ENCODE measurements at places on chromosomes 12 and 14.
A peak's percentile ranks its signal among the peaks of the same experiment; 100 is the strongest.

- no peak for DNase-seq
Observed at GRCh38 chr14:85542623-85543022, 12.7 kb downstream of the FLRT2 start.

GRCh38 chr14:104633276-104634137, 28.9 kb upstream of the TMEM179 start:
- DNase-seq: no peak

DNA sequence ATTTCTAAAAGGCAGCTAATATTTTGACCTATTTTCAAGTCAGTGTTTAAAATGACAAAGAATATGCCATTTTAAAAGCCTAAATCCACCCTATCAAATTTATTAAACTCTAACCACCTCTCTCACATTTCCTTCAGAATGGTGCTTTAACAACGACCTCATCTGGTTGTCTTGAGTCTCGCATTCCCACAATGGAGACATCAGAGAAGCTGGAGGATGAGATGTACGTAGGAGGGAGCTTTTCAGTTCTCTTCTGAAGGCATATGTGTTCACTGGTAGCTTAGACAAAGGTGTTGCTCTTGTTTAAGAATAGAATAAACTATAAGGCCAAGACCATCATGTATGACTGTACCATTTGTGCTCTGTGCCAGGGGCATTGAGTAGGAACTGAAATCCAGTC, 82.9 kb downstream of the BCL2L14 start:
- DNase-seq: no peak

DNA sequence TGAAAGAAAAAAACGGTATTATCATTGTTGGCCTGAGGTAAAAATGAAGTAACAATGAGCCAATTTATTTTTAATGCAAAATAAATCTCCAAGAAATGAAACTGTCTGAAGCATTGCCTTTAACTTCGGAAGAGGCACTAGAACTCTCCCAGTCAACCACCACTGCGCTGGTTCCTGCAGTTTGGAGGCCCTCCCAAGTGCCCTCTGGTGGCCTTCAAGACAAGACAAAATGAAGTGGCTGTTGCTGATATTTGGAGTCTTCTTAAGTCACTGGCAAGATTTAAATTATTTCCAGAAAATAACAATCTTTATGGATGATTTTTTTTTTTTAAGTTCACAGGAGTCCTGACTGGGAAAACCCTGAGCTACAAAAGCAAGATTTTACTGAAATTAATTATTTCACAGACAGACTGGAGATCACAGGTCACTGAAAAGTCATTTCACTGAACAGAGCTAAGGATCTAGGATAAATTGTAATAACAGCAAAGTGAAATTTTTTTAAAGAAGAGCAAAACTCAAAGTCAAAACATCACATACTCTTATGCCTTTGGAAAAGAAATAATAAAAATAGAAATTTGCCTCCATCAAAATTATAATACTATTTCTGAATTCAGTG, 58.2 kb downstream of the DICER1 start:
- no peak for DNase-seq

DNA sequence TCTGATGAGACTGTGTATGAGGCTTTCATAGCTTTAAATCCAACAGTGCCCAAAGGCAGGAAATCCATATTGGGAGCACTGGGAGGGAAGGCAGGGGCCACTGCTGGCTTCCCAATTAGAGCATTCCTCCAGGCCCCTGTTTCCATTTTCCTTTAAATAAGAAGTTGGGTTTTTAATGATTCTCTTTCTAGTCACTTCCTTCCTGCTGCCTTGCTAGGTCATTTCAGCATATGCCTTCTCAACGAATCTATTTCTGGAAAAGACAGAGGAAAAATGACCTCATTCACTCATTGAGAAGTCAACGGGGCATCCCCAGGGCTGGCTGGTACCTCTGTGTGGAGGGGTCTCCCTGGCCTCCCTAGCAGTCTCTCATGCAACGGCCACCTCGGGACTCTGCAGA, 43.5 kb downstream of the IGF1 start:
- no peak for DNase-seq

DNA sequence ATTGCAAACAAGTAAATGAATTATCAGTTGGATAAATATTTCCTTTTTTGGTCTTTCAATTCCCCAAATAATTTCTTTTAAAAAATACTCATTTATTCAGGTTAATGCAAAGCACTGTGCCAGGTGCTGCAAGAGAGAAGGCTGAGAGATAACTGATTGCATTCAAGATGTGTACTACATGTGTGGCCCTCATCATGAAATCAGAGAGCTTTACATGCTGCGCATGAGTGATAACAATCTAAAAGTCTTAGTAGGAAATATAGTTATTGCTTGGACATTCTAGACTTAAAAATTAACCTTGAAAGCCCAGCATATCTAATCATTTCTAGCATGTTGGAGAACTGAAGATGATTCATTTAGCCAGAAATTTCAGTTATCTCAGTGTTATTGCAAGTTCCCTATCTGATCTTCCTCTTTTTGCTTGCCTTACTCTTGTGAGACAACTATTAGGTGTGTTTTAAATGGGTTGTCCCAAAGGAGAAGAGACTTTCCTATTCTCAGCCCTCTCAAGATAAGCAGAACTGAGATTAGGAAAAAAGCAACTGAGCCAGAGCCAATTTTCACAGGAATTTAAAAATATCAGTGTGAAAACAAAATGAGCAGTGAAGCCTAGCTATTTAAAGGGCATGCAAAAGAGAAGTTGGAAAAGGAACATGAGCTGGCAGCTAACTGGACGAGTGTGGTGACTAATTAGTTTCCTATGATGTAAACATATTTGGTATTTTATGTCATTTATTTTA, 60.9 kb downstream of the PLEKHA5 start:
- DNase-seq: no peak

DNA sequence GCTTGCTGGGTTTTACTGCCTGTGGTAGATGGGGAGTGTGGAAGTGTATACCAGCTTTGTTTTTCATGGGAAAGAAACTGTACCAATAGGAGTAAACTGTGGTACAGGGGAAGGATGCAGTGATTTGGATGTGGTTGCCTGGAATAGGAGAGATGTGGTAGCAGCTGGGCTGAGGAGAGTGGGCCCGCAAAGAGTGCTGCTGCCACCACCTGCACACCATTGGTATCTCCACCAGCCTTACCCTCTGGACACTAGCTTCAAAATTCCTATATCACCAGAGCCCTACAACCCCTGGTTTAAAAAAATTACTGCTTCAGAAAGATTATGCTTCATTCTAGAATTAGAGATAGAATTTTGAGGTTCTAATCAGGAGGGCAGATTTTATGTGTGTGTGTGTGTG, 53.6 kb downstream of the AKAP6 start:
- no peak for DNase-seq

GRCh38 chr12:47095446-47096236, 15.9 kb upstream of the AMIGO2 start:
- DNase-seq: no peak

DNA sequence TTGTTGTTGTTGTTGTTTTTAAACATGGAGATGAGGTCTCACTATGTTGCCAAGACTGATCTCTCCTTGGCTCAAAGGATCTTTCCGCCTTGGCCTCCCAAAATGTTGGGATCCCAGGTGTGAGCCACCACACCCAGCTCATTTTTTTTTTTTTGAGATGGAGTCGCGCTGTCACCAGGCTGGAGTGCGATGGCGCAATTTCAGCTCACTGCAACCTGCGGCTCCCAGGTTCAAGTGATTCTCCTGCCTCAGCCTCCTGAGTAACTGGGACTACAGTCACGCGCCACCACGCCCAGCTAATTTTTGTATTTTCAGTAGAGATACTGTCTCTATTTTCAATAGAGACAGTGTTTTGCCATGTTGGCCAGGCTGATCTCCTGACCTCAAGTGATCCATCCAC, 4.9 kb upstream of the CLIP1 start:
- no peak for DNase-seq

DNA sequence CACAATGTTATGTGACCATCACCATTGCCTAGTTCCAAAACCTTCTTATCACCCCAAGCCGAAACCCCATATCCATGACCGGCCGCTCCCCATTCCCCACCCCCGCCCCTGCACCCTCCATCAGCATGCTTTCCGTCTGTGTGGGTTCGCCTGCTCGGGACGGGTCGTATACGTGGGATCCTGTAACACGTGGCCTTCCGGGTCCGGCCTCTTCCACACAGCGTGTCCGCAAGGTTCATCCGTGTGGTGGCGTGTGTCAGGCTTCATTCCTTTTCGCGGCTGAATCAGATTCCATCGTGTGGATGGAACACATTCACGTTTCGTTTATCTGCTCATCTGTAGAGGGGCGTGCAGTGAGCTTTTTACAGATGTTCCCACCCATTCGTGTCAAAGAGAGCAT, 41.4 kb downstream of the RIMBP2 start:
- no peak for DNase-seq

DNA sequence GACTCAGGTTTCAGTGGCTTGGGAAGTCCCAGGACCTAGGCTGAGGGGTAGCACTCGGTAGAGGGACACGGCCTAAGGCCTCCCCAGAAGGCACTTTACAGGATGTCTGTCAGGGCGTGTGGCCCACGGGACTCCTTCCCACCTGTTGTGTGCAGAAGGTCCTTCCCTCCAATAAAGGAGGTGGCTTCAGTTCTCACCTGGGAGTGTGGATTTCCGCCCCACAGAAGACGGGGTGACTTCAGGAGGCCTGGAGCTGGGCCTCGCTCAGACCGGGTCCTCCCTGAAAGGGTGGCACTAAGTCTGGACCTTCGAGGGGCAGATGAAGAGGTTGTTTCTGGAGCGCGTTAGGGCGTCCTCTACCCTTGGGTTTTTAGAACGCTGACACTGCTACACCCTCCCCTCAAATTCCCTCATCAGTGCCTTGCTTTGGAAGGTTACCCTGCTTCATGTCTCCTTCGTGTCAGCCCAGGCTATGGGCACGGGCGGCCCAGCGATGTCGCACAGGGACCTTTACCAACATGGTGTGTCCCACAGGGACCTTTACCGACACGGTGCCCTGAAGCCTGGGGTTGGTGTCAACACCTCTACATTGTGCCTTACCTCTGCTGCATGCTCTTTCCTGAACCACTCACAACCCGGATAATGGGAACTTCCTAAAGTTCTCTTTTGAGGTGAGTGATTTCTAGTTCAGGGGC, 7.1 kb downstream of the SLC6A12 start:
- no peak for DNase-seq

- no peak for DNase-seq
Observed at GRCh38 chr12:75685617-75686225, 174.3 kb upstream of the KRR1 start.

- DNase-seq: peak; percentile 47
Observed at GRCh38 chr12:63420206-63420644, 248.1 kb downstream of the DPY19L2 start.

- DNase-seq: no peak
Observed at GRCh38 chr14:38824706-38825105, 278.3 kb downstream of the SEC23A start.

GRCh38 chr12:94435511-94435927, 24.1 kb downstream of the CEP83 start:
- no peak for DNase-seq

GRCh38 chr14:33118668-33119067, 180.0 kb downstream of the NPAS3 start:
- no peak for DNase-seq

GRCh38 chr14:69247676-69248440, 12.1 kb upstream of the GALNT16 start:
- DNase-seq: no peak

GRCh38 chr12:120994059-120994458, 15.7 kb downstream of the HNF1A start:
- no peak for DNase-seq

GRCh38 chr14:65075628-65076325, 26.5 kb downstream of the MAX start:
- no peak for DNase-seq

DNA sequence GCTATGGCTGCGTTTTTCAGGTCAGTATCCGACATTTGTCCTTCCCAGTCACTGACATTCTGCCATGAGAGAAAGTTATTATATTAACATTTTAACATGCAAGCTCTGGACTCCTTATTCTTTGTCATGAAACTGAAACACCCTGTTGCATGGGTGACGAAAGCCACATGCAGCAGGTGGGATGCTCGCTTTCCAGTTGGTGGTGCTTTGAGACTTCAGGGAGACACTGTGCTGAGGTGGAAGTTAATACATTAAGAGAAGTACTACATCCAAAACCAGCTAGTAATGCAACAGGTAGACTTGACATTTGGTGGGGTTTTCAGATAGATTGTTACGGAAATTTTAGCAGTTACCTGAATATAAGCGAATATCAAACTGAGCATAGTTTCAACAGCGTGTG, 32.8 kb upstream of the AMN start:
- DNase-seq: no peak

- DNase-seq: no peak
Observed at GRCh38 chr14:96559571-96559970, 57.4 kb downstream of the PAPOLA start.

GRCh38 chr14:61609191-61609843, 86.0 kb upstream of the HIF1A start:
- no peak for DNase-seq

GRCh38 chr14:76977793-76978720, 50.5 kb downstream of the IRF2BPL start:
- DNase-seq: peak; percentile 59

DNA sequence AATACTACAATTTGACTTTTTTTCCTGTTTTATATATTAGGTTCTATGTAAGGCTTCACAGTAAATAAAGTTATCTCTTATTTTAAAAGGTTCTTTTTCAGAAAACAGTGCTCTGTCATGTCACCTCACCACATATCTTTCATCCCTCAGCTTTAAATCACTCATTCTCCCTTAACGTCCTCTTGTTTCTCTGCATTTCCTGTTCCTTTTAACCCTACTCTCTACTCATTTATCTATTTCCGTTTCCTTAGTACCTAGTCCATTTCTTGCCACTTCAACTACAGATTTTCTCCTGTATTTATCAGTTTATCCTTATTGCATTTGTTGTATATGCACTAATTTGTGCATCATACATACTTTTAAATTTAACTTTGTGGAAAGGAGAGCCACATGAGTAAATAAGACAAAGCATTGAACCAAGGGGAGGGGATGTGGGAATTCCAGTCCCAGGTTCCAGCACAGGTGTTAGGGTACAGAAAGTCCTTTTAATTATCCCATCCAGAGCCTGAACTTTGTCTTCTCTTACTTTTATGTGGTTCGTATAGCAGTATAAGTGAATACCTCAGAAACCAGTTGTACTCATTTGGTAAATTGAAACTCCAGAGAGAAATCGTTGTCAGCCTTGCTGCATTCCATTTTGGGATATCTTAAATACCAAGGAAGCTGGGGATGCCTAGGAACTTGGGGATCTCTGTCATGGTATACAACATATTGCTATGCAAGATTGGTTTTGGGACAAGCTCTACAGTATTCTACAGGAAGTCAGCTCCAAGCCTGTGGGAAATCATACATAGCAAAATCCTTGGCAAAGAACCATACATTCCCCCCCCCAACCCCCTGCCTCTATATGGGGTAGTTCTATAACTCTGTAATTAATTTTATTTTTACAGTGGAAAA, 120.5 kb downstream of the DIP2B start:
- DNase-seq: no peak

DNA sequence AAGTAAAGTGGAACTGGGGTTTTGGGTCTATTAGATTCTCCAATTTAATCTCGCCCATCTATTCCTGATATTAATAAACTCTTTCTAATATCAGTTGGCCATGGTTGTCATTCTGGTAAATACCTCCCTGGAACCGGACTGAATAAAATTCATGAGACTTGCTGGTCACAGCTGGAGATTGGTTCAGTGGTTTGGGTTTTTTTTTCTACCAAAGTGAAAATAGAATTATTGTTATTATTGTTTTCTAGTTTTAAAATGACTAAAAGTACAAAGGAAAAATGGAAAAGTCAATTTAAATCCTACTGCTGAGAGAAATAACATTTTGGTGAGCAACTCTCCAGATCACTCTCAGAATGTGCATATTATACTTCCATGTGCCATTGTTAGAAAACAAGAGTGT, 437.5 kb downstream of the ZFP36L1 start:
- no peak for DNase-seq
